NCI-H345 (cell line): ENCODE measurements at places on chromosomes 3 and 15.

GRCh38 chr3:133478624-133479023, 78.8 kb downstream of the BFSP2 start:
- no peak for DNase-seq

GRCh38 chr3:36221975-36222374, 158.3 kb upstream of the STAC start:
- no peak for DNase-seq

DNA sequence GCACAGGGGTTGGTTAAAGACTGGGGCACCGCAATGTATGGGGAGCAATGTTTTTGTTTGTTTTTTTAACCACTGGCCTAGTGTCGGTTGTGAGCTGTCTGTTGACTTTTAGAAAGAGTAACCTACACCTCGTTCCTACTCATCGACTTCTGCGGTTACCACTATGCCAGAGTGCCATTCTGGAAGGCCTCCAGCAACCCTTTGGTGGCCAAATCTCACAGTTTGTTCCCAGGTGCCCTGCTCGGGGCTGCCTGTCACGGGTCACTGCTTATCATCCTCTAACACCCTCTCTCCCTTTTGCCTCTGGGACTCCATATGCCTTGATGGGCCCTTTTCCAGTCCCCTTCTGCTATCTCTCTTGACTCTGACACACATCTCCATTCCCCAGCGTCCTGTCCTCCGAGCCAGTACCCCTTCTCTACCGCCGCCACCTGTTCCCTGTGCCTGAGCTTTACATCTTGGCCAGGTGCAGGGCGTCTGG, 290.4 kb upstream of the C2CD4B start:
- no peak for DNase-seq

DNA sequence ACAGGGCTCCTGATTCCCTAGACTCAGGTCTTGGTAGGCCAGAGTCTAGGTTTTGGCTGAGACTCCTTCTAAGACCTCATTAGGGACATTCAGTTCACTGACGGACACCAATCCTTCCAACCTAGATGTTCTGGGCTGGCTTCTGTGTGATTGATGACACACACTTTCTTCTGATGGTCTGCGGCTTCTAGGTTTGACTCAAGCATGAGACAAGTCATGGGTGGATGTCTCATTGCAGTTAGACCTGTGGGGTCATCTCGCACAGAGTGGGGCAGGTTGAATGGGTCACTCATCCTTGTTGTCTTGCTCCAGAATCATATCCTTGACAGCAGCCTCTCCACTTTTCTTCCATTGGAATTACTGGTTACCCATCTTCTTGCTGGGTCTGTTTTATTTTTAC, 35.8 kb downstream of the ARNT2 start:
- DNase-seq: no peak

DNA sequence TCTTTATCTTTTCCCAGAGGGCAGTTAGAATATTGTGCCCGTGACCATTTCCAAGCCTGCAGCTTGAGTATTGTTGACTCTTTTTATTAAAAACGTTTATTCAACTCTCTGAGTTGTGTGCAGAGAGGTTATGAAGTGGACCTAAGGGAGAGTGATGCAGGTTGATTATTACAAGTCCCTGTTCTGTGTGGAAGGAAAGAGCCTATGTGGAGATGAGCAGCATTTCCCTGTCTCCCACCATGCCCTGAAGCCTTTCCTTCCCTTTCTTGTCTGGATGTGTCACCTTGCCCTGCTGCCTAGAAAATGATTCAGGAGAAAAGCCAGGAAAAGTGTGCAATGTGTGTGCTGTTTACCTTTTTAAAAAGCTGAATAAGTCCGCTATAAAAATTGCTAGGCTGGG, 19.4 kb downstream of the ZPLD1 start:
- no peak for DNase-seq

- no peak for DNase-seq
Measured at GRCh38 chr15:48507416-48508065, 138.0 kb downstream of the FBN1 start.

GRCh38 chr15:88187195-88187594, 69.3 kb downstream of the NTRK3 start:
- no peak for DNase-seq

- DNase-seq: no peak
Measured at GRCh38 chr3:168828536-168828935, 732.8 kb upstream of the GOLIM4 start.

DNA sequence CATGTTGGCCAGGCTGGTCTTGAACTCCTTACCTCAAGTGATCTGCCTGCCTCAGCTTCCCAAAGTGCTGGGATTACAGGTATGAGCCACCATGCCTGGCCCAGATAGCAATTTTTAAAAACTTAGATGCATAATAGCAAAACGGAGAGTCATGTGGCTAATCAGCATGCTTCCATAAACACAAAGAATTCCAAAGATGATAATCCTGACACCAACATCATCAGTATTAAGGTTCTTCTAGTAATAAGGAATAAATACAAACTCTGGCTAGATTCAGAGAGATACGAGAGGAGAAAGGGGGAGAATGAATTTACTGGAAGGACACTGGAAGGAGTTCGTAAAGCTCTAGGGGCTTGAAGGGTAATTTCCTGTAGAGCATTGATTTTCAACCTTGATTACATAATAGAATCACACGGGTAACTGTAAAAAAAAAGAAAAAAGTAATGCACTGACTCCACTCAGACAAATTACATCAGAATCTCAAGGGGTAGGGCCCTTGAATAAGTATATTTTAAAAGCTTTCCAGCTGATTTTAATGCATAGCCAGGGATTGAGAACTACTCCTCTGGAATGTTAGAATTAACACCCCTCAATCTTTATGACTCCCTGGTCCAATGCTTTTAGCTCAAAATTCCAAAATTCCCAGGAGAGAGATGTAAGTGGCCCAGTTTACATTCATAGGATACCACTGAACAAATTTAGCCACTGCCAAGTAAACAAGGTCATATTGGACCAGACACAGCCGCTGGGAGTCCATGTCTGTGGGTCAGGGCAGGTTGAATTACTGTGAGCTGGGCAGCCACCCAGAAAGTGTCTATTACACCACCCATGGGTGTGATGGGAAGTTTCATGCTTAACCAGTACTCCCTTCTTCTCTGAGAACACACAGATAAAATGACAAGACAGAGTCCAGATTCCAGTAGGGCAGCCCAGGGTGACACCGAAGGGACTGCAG, 243.9 kb downstream of the TBL1XR1 start:
- DNase-seq: no peak

DNA sequence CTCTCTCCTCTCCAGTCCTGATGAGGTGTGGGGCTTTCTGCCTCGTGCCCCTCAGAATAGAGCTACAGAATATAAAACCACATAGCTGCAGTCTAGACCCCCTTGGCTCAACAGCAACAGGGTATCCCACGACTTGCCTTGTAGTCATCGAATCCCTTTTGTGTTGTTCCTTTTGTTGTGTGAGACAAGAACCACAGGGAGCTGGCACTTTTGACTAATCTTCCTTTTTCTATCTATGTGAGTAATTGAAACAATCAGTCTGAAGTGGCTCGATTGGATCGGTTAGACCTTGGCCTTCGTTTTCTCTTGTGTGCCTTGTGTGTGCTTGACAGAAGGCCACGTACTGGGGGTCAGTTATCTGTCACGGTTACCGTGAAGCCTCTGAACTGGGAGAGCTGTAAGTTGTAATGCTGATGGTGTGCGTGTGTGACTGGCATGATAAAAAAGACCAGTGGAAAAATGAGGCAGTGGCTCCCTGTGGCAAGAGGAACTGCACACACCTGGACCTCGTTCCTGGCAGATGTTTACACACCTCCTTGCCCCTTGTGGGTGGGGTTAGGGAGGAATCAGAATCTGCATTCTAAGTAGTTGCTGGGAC, 23.2 kb upstream of the IQCF6 start:
- DNase-seq: no peak

- DNase-seq: no peak
Measured at GRCh38 chr3:132507657-132508056, 89.4 kb upstream of the ACKR4 start.

DNA sequence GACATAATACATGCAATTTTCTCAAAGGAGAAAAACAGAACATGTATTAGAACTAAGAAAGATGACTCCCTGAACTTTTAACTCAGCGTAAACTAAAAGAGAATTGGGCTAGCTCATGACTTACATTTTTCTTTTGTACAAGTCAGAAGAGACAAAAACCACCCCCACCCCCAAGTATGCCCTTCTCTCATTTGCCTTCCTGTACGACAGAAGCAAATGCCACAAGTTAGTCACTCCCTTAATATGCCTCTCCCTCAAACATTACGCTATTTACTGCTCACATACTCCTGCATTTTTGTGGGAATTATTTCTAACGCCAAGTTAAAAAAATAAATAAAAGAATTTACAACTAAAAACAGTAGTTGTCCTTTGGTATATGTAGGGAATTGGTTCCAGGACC, 22.0 kb downstream of the CPEB1 start:
- no peak for DNase-seq

GRCh38 chr3:339351-339750, 142.8 kb downstream of the CHL1 start:
- no peak for DNase-seq
